ENCODE measurements at places on chromosomes 4 and X. TPM values are rescaled to one million over a fixed set of nuclear protein-coding genes. Genes with fewer than 3 reads are reported as not detected.

DNA sequence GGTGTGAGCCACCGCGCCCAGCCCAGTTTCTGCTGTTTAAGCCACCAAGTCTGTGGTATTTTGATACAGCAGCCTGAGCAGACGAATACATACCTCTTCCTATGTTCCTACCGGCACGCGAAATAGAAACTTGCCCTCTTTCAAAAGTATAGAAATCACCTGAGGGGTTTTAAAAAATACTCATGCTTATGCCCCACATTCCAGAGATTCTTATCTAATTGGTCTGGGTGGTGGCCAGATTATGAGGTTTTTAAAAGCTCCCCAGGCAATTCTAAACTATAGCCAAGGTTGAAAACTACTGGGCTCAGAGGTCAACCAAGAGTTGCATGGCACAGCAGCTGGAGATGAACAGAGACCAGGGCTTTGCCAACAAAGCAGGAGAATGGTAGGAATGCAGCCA, 24.9 kb upstream of the HUWE1 start:
- DNase-seq, result no peak

- DNase-seq, result no peak
Measured at GRCh38 chr4:3721627-3722026, 44.6 kb upstream of the ADRA2C start.

Gene LAS1L
- total RNA-seq, result 17.9 TPM

GRCh38 chr4:133263104-133263503, 114.0 kb downstream of the PCDH10 start:
- no peak for DNase-seq

Gene TMPRSS11D
- 72.4 TPM for total RNA-seq

DNA sequence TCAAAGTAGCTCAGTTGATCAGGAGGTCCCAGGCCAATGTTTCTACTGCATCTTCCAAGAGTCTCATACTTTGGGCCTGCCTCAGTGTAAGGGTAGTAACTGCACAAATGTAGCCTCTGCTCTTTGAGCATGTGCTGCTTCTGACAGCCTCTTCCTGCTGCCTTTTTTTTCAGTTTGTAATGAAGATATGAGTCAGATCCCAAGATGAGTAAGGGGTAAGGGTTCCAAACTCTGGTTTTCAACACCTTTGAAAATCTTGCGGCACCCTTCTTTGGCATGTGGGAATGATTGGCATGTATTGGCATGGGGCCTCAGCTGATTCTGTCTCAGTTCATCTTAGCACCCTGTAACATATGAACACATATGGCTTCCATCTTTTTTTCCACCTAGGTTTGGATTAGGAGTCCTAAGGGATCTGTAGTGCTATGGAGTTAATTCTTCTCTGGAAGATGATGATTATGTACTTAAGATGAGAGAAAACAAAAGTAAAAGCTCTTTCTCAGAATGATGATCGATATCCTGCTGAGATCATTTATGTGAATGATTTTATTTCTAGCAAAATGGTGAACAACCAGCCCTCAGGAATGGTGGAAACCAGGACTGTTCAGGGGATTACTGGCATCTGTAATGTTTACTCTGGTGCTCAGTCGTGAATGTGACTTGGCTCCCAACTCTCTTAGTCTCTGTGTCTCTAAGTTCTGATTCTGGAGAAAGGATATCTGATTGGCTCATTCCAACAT, 118.7 kb upstream of the PRPS2 start:
- DNase-seq, result no peak

- DNase-seq, result no peak
Measured at GRCh38 chr4:8371596-8371995, 68.9 kb downstream of the ACOX3 start.

DNA sequence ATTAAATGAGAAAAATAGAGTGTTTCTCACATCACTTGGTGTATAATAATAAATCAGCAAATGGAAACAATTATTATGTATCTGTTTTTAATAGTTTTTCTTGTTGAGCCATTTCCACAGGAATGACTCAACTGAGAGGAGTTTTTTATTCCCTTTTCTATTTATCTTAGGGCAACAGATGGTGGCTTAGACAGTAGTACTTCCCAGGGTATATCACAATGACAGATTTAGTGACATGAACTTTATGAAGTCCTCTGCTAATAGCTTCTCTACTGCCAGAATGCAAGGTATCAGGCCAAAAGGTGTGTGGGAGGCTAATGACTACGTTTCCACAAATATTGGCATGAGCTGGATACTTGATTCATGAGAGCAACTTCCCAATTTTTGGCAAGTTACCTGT, 126.7 kb downstream of the HTR2C start:
- no peak for DNase-seq

DNA sequence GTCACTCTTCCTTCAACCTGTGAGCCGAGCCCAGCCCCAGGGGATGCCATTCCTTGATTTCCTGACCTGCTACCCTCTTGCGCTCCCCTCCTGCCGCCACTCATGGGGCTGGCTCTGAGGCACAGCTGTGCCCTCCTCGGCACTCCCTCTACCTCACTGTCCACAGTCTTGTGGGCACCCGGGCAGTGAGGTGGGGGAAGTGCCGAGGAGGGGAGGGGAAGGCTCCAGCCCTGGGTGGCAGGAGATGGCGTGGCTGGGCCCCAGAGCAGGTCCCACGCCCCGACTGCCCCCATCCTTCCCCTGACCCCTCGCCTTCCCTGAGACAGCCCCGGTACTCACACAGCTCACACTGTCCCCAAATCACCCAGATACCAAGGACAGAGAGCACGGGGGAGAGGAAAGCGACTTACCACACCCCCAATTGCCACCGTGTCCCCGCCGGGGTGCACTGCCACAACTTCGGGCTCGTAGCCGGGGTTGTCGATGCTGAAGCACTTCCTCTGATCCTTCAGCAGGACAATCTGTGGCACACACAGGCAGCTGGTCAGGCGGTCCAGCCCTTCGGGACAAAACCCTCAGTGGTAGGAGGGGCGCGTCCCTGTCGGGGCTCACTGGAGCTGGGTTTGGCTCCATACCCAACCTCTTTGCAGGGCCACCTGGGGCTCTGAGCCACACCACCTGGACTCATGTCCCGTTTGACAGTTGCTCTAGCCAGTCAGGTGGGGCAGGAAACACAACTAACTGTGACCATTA, 37.9 kb downstream of the WDR1 start:
- DNase-seq, result no peak

Gene HTN1
- total RNA-seq, result not detected

Gene FGF13
- total RNA-seq, result 3.2 TPM

DNA sequence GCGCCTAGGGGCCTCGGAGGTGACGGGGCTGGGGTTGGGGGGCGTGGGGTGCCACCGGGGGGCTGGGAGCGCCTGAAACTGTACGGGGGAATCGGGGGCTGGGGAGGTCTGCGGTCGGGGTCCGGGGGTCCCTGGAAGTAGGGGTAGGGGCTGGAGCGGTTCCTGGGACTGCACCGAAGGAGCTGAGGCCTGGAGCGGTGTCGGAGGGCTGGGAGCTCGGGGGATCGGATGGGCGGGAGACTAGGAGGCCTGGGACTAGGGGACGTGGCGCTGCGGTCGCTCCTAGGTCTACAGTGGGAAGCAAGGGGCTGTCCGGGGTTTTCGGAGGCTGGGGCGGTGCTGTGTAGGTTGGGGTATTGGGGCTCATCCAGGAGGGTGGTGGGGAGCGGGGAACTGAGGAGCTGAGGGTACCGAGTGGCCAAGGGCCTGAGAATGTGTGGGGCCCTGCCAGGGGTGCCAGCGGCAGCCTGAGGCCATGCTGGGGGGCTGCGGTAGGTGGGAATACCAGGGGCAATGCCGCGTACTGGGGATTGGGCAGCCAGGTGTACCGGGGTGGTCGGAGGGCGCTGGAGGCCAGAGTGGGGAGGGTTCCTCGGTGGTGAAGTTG, 562 bp downstream of the AKAP17A start:
- no peak for DNase-seq

Gene TSPAN7
- total RNA-seq, result 38.5 TPM

Gene MORF4L2
- 170 TPM for total RNA-seq

Gene CT45A2
- not detected for total RNA-seq

DNA sequence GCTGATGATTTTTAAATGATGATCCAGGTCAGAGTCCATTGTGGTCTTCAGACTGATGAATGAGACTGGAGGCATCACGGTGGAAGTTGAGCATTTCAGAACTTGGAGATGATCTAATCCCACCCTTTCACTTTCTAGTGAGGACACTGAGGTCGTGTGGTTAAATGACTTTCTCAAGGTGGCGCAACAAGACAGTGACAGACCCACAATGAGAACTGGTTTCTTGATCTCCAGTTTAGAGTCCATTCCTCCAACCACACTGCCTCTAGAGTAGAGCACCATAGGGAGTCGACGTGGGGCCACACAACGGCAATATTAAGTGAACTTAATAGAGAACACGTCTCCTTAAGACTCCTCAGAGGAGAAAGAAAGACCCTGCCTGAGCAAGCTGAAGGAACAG, 381.0 kb downstream of the UNC5C start:
- no peak for DNase-seq

Gene EVC
- 19.4 TPM for total RNA-seq

- DNase-seq, result no peak
Measured at GRCh38 chr4:85744950-85745349, 270.0 kb downstream of the ARHGAP24 start.

DNA sequence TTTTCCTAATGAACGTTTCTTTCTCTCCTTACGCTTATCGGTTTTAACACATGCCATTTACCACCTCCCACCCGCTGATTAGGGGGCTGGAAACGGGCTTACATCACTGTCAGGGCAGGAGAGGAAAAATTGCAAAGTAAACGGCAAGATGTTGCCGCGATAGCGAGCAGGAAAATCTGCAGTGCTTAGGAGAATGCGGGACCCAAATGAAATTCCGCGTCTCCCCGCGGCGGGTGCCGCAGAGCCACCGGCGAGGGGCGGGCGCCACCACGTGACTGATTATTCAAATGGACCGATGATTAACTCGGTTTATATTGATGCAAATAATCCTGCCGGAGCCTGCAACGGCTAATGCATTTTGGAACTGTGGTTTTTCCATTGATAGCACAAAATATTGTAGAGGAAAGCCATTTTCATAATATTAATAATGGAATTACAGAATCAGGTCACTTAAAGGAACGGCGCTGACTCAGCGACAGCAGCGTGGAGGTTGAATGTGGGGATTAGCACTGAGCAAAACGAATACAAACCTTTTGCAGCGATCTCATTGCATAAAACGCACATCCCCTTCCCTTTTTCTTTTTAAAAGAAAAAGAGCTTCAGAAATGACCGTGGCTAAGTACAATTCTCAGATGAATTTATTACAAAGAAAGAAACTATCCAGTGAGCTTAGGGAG, 224.2 kb downstream of the STIM2 start:
- DNase-seq, result no peak

Gene TACR3
- total RNA-seq, result not detected

Gene VCX2
- not detected for total RNA-seq

- no peak for DNase-seq
Measured at GRCh38 chr4:6182376-6183280, 17.7 kb downstream of the JAKMIP1 start.

DNA sequence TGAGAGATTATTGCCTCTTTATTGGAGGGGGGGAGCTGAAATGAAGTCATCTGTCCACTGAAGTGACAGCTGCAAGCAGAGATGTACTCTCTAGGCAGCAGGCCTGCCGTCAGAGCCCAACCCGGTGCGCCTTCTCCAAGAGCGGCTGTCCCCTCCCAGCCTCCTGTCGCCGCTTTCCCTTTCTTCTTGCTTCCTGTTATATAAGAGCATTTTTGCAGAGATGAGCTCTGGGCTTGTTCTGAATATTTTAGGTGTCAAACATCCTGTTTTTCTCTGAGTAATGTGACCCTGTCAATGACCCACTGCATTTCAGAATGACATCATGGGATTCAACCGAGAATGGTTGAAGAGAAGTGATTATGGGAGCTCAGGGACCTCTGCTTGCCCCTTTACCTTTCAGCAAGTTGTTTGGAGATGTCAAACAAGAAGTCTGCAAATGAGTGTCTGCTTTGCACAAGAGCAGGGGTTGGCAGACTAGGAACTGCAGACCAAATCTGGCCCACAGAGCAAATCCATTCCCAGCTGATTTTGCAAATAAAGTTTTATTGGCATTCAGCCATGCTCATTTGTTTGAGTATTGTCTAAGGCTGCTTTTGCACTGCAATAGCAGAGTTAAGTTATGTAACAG, 79.9 kb downstream of the SLC9A6 start:
- no peak for DNase-seq

Gene ERCC6L
- total RNA-seq, result 0.74 TPM

DNA sequence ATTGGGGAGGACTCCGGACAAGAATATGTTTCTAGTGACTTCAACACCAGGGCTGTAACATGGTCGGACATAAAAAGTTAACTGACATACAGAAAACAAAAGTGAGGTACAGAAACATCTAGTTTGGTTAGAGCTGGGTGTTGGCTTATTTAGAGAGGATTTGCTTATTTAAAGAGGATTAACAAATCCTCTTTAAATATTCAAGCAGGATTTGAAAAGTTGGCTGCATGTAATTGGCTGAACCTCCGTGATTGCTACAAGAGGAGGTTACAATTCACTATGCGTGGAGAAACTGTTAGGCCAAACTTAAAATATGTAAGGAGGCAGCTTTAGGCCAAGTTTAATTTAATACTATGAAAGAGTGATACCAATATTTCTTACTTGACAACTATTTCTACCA, 2707.4 kb downstream of the ARAP2 start:
- no peak for DNase-seq

Gene GAGE13
- not detected for total RNA-seq

DNA sequence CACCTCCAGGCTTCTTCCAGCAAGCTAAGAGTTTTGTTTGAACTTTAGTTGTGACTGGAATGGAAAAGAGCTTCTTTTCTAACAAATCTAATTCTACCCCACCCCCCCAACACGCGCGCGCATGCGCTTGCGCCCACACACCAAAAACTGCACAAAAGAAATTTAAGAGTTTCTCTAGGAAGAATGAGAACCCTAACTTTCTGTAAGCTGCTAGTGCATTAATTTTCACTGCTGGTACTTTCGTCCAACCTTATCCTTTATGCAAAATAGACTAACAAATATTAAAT, 9.0 kb upstream of the INTU start:
- no peak for DNase-seq

DNA sequence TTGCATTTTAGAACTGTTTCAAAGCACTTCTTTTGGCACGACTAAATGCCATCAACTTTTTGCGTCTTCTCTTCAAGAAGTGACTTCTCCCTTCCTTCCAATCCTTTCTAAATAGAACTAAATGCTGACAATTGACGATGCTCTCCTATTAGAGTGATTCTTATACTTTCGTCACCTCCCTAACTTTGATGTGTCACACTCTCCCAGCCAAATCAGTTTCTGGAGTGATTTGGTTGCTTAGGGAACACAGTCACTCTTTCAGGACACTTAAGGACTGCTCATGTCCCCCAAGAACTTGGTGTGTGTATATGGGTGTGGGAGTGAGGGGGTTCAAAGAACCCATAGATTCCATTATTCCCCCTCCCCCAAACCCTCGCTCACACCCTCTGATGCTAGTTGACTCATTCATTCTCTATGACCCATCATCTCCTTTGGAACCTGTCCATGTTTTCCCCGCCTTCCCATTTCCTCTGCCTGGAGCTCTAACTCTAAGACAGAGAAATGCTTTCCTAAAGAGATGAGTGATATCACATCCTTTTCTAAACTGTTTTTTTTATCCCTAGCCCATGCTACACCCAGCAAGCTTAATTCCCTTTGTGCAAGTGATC, 26.8 kb upstream of the AREG start:
- DNase-seq, result no peak

- DNase-seq, result no peak
Measured at GRCh38 chrX:101393530-101394305, 2.9 kb downstream of the RPL36A start.

- DNase-seq, result no peak
Measured at GRCh38 chr4:86001591-86001990, 358.3 kb downstream of the MAPK10 start.

Gene HTN3
- total RNA-seq, result not detected
